ENCODE measurements at places on chromosomes 1 and 21.

DNA sequence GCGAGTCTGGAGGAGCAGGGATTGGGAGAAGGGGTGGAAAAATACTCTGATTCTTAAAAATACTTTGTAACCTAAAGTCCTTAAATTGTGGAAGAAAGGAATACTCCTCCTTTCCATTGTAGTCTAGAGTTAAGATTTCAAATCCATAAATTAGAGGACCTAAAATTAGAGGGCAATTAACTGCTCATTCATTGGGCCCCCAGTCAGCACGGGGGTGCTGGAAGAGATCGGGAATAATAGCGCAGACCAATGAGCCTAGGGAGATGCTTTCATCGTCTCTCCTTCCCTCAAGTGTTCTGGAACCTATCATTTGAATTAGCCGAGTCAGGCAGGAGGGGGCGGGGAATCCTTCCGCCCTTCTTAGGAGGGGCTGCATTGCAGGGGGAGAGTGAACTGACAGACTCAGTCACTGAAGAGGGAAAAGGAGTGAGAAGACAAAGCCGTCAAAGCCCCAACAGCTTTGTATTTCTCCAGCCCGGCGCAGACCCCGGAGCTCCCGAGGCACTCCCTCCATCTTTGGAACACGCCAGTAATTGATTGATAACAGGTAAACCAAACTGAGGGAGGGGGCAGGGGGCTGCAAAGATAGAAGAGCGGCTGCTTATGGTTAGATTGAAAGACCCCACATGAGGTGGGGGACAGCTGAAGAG is at the start of gene MLLT11:
Gene MLLT11, plus strand, starts transcription at position 391 of the 650 bp plus-strand sequence. CDS start 6,828 bp downstream, outside the sequence.
- DNase-seq, result no peak

DNA sequence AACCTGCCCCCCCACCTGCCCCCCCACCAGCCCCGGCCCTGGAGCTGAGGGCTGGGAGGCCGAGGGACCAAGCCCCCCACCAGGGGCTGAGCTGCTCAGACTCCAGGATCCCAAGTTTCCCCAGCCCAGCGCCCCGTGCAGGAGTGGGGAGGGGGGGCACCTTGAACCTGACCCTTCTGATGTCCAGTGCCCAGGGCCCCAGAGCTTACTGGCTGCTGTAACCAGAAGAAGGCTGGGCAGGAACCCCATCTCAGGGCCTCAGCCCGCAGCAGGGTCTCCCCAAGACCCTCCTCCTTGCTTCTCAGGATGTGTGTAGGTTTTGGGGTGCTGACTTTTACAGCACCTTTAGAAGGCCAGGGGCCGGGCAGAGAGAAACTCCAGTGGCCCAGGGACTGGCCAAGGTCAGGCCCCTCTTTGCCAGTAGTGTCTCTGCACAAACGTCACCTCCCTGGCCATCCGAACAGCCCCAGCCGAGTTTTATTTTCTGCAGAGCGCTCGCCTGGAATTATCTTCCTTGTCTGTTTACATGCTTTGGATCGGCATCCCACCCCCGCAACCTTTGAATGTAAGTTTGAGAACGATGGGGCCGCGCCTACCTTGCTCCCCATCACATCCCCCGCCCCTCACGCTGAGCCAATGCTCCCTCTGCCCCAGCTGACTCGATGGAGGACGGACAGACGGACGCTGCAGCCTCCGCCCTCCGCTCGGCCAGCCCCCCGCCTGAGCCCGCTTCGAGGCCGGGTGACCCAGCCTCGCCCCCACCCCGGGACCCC is 70.1 kb upstream of the CASZ1 start:
- DNase-seq, result peak; percentile 29

- DNase-seq, result no peak
Observed at GRCh38 chr1:88298506-88298905, 385.6 kb upstream of the PKN2 start.

DNA sequence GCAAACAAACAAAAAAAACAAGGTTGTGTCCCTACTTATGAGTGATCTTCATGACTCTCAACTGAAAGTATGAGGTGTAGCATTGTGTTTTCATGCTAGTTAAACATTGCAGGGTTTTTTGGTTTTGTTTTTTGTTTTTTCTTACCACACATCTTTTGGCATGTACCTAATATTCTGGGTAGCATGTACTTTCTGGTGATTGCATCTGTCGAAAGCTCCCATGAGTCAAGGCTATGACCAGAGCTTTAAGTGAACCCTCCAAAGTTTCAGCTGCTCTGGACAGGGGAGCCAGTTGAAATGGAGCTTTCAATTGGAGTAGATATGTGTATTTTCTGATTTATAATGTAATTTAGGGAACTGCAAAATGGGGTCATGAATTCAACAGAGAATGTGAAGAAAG is 115.5 kb downstream of the KCNK2 start:
- no peak for DNase-seq

DNA sequence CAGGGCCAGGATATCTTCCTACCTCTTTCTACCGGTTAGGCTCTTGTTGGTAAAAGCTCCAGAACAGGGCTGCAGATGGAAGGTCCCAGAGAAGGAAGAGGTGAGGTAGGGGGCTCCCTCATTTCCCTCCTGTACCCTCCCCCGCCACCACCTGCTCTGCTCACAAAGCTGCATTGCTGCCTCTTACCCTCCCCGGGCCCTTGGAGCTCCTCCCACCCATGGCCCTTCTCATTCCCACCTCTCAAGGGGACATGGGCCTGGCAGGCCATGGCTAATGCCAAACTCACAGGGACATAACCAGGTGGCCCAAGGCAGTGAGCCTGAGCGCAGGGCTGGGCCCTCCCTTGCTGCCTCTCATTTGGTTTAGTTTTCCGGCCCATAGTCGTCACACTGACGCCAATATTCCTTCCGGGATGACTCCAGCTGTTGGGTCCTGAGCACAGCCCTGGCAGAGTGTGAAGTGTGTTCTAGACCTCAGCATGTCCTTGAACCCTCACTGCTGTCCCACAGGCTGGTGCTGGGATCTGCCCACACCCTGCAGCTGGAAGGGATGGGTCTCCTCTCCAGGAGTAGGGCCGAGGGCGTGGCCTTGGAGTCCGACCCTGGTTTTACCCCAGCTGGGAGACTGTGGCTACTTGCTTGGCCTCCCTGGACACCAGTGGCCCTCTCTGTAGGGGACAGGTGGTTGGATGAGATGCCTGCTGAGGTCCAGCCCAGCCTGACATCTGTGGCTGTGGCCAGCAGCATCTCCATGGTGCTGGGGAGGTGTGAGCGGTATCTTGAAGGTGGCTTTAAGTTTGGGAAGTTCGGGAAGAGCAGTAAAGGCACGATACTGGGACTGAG is 104.6 kb downstream of the ARHGEF10L start:
- DNase-seq, result no peak

GRCh38 chr1:100955322-100955721 is 59.4 kb downstream of the SLC30A7 start:
- no peak for DNase-seq

- peak; percentile 33 for DNase-seq
Observed at GRCh38 chr1:54404939-54405897, 976 bp downstream of the SSBP3 start.

DNA sequence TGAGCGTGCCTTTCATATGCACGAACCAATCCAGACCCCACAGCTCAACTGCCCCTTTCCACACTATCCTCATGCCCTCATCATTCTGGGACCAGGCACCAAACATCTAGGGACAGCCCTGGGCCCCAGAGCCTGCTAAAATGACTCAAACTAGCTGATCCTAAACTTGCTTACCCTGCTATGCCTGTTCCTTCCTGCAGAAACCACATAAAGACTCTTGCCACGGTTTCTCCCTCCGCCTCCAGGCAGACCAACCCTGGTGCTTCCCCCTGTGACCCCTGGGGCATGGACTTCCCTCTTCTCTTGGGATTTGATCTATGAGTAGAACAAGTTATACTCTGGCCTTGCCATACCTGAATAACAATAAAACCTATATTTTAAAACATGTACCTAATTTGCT is 138.0 kb upstream of the CD34 start:
- DNase-seq, result no peak

GRCh38 chr1:22371408-22371807 is 80.2 kb upstream of the ZBTB40 start:
- no peak for DNase-seq

DNA sequence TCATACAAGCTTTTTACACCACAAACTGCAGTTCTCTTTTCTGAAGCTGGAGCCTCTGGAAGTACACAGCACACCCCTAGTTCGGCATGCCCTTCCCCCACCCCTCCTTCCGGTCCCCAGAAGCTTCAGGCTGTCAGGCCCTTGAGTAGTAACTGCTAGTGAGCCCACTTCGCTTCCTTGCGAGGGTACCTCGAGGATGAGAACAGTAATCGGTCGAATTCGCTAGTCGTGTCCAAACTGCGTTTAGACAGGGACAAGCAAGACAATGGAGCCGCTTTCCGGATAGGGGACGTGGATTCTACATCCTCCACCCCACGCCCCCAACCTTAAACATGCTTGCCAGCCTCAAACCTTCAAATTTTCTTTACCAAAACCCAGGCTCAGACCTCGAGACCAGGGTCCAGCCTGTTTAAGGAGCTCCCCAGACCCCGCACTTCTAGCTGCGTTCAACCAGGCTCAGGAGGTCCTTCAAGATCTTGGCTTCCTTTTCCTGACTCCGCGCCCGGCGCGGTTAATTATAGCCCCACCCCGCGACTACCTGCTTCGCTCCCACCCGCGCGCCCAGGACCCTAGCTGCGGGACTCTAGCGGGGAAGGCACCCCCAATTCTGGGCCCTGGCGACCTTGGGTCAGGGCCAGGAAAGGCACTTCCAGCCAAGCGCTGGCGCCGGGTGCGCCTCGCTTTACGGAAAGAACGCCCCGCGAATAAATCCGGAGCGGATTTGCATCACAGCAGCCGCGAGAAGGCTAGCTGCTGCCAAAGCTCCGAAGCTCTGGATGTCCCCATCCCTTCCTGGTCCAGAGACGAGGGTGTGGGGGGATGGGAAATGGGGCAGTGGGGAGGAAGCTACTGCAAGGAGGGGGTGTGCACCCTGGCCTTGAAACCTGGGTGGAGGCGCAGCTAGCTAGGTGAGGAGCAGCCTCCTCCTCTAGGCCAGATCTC is 8.1 kb upstream of the TSPAN1 start:
- peak; percentile 52 for DNase-seq

- no peak for DNase-seq
Observed at GRCh38 chr1:175649416-175649815, 94.0 kb downstream of the TNR start.

All from activated T-cell treated with anti-CD3 and anti-CD28 coated beads, Interleukin-2, amount 50 U/mL, for 72 hours (primary cell).